ENCODE measurements at places on chromosomes 6 and 20.

DNA sequence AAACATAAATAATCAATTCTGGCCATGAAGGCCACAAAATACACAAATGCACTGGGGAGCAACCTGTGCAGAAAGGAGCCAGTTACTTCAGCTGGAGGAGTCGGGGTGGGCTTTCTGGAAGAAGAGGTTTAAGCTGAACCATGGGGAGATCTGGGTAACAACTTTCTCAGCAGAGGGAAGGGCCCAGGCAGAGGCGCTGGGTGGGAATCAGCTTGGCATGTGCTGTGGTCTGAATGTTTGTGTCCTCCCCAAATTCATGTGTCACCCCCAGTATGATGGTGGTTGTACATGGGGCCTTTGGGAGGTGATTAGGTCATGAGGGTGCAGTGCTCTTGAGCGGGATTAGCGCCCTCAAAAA lies 107.9 kb downstream of the SYCP2 start:
- DNase-seq, result no peak

DNA sequence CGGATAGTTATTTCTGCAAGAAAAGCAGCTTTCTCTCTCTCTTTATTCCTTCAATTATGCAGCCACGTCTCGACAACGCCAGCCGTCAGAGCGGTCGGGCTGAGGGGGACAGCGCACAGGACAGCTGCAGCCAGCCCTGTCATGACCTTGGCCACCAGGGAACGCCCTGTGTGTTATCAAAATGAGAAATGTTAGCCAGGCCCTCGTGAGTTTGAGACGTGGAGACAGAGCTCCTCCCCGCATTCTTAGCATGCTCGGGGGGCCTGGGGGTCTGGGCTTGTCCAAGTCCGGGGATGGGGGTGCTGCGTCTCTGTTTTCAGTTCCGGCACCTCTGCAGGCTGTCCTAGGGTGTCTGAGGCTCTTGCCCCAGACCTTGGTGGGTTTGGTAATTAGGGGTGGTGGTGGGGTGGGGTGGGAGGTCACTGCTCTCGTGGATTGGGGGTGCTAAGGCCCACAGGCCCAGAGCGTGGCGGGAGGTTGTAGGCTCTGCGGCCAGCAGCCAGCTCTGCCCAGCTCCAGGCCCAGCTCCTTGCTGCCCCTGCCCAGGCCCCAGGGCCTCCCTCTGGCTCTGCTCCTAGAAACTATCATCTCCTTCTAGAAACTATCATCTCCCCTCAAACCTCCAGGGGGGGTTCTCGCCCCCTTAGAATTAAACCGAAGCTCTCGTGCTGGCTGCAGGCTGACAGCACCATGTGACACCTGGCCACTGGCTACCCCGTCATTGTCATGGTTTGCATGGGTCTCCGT lies 54.3 kb upstream of the GATA5 start:
- DNase-seq, result no peak

DNA sequence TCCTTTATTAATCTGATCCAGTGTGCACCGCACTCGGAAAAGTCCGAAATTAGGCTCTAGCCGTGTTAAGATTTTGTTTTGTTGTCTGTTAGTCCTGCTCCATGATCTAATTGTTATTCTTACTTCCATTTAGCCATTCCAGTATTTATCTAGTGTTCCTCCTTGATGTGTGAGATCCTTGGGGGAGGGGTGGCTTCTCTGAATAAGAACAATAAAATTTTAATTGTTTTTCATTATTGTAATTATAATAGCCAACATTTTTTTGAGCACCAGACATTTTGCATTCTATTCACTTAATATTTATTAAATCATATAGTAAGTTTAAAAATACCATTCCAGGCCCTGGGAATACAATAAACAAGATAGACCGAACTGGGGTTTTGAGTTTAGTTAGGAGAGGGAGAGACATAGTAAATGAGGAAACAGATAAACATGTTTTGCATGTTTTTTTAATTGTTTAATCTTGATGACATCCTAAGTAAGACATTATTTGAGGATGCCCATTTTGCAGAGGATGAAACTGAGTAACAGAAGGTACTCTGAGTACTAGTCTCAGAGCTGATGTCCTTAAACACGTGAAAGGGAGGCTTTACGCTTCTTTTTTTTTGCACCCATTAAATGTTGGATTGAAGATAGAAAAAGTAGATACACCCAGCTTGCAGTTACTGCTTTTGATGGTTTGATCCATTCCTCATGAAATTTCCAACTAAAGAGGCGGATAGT lies 1.2 kb downstream of the CBFA2T2 start:
- DNase-seq, result no peak

DNA sequence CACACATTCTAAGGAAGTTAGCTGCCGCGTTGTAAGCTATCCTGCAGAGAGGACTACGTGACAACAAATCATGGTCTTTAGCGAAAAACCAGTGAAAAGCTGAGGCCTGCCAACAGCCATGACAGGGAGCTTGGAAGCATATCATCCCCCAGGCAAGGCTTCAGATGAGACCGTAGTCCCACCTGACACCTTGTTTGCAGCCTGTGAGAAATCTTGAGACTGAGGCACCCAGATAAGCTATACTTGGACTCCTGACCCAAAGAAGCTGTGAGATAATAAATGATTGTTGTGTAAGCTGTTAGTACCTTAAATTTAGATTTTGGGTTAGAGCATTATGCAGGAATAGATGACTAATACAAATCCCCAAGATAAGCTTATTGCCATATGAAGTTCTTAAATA lies 45.4 kb upstream of the SENP6 start:
- no peak for DNase-seq

DNA sequence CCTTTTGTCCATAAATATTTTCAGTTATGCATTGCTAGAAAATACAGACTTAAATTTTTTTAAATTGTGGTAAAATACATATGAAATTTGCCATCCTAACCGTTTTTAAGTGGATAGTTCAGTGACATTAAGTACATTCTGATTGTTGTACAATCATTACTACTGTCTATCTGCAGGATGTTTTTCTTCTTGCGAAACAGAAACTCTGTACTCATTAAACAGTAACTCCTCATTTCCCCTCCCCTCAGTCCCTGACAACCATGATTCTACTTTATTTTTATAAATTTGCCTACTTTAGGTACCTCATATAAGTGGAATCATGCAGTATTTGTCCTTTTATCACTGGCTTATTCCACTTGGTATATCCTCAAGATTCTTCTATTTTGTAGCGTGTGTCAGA lies 21.3 kb downstream of the TAF11 start:
- DNase-seq, result no peak

DNA sequence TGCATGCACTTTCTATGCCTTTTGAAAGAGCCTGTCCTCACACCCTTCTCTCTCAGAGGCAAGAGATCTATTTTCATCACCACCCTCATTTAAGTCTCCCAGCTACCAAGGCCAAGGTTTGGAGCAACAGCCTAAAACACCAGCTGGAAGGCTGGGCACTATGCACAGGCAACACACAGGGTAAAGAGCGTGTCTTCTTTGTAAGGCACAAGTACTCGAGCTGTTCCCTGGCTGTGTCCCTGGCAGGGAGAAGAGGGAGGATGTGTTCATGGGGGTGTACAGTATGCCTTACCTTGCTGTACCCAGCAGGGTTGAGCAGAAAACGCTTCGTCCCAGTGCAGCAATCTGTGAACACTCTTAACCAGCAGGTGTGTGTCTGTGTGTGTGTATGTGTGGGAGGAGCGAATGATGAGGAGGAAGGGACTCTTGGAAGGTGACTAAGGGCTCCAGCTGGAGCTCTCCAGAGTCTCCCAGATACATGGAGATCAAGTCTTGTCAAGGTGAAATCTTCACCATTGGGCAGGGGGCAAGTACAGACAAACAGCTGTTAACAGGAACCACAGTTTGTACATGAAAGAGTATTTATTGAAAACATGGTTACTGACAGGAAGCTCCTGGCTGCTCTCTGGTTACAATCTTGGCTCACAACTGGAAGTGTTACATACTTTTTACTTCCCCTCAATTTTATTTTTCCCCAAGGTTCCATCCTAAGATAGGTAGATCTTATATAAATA lies 40.8 kb downstream of the ELMO2 start:
- no peak for DNase-seq

- no peak for DNase-seq
Measured at GRCh38 chr20:48051794-48052474, 266.7 kb upstream of the SULF2 start.

- DNase-seq, result no peak
Measured at GRCh38 chr20:54179946-54180345, 6.2 kb upstream of the CYP24A1 start.

GRCh38 chr6:108105571-108105970 lies 31.0 kb upstream of the OSTM1 start:
- no peak for DNase-seq

DNA sequence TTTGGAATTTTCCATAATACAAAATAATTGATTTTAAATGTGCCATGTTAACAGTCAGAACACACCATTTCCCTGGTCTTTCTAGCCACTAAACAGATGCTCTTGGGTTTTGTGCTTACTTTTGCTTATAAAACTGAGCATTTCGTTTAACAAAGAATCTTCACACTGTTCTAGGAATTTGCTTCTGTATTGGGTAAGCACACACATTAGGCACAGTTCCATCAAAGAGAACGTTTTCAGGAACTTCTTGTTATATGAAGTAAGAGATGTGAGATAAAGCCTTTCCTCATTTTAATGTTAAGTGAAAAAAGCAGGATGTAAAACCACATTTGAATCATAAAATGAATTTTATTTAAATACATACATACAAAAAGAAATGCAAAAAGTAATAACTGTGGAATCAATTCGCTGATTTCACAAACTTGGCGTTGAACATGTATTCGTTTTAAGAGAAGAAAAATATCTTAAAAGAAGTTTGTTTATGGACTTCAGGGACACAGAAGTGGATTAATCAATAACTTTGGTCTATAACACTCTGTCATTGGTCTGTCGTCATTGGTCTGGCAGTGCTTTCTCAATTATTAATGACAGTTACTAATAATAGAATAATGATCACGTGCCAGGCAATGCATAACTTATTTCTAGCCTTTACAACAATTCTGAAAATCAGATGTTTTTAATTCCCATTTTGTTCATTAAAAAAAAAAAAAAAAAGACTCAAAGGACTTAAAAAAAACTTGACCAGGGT lies 199.9 kb upstream of the PRDM1 start:
- no peak for DNase-seq

DNA sequence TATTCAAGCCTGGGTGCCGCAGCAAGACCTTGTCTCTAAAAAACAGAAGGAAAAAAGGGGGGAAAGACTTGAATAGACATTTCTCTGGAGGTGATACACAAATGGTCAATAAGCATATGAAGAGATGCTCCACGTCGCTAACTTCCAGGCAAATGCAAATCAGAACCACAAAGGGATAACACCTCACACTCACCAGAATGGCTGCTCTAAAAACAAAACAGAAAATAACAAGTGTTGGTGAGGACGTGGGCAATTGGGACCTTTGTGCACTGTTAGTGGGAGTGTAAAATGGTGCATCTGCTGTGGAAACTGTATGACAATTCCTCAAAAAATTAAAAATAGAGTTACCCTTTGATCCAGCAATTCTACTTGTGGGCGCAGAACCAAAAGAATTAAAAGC lies 48.4 kb upstream of the TULP1 start:
- DNase-seq, result no peak

DNA sequence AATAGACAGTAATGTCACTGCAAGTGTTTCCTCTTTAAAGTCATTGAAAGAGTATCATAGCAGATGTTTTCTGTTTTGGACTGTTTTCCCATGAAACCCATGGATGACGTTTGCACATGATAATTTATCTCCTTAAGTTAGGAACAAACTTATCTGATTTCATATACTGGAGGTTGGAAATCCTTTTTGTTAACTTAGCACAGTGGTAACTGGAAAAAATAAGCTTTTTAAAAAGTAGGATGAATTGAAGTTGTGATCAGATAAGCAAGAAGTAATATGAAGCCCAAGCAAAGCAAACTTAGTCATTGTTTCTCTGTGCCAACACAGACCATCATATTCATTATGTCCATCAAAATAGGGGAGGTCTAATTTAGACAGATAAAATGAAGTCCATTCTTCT lies 61.6 kb downstream of the PLCB4 start:
- DNase-seq, result no peak

- DNase-seq, result no peak
Measured at GRCh38 chr6:116764629-116764960, 924 bp downstream of the FAM162B start.

- no peak for DNase-seq
Measured at GRCh38 chr6:64233746-64234145, 598.1 kb downstream of the PHF3 start.

- no peak for DNase-seq
Measured at GRCh38 chr6:7261032-7261841, 51.8 kb downstream of the SSR1 start.

GRCh38 chr6:105163183-105163582 lies 16.6 kb downstream of the POPDC3 start:
- DNase-seq, result no peak

DNA sequence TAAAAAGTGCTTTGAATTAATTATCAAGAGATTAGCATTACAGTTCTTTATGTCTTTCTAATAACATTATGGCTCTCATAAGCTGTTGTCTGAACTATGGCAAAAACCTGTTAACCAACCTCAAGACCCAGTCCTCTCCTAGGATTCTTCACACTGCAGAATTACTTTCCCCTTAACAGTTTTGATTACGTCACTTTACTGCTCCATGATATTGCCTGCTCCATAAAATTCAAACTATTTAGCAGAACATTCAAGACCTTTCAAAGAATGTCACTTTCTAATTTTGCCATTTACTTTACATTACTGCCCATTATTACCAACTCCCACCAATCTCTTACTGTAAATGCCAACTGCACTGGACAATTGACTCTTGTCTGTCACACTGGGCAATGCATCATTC lies 843.5 kb downstream of the PHF3 start:
- no peak for DNase-seq

DNA sequence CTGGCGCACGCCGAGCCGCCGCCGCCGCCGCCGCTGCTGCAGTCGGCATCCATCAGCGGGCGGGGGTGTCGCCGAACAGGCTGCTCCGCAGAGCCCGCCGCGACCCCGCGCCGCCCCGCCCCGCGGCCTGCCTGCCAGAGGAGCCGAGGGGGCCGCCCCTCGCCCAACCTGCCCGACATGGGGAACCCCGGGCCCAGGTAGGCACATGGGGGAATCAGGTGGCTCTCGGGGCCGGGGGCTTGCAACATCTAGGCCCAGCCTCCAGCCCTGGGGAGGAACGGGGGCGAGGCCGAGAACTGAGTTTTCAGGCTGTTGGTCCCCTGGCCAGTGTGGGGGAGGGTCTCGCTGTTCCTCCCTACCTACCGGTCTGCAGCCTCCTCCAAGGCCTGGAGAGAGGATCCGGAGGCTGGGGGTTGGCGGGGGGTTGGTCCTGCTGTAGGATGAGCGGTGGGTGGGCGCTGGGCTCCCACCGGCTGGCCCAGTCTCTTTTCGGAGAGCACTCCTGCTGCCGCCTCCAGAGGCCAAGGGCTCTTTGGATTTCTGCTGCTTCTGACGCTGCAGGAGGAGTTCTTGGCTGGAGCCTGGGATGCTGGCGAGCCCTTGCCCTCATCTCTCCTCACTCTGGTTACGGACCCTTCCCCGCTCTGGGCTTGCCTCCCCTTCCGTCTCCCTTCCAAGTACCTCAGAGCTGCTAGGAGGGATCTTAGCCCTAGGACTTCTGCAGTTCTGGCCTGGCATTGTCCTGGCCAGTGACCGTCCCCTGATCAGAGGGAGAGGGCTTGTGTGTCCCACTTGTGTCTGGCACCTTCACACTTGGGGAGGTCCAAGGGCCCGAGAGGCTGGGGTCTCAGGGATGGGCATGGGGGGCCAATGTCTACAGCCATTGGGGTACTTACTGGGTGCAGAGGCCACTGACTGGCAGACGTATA lies at the start of gene EPB41L1:
Gene EPB41L1, plus strand, starts transcription at position 41 of the 929 bp plus-strand sequence. CDS start 19,038 bp downstream, outside the sequence.
- no peak for DNase-seq

- DNase-seq, result no peak
Measured at GRCh38 chr20:3797592-3798372, 1.7 kb downstream of the CDC25B start.

Measured in activated CD8-positive, alpha-beta memory T cell treated with anti-CD3 and anti-CD28 coated beads, Interleukin-2, amount 50 U/mL, for 4 hours (primary cell).